ENCODE measurements at places on chromosomes 11 and 22.

DNA sequence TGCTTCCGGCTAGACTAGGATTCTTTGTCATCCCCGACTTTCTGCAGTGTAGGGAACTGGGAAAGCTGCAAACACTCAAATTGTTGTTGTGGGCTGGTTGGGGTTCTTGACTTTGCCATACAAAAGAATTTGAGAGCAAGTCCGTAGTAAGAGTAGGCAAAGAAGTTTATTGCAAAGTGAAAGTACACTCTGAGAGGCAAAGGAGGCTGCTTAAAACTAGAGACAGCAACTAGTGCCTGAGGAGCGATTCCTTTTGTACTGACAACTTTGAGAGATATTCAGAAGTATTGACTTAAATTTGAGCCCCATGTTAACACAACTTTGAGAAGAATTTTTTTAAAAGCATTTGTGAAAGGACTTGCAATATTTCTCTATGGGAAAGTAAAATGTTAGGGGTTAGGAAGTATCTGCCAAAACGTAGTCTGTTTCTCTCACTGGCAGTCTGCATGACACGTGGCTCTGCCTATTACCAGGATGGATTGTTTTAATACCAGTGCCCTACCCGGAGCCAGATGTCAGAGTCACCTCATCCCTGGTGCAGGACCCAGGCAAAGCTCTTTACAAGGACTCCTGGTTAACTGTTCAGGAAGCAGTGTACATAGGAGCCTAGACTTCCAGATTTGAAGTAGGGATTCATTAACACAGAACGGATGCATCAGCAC, 85.0 kb upstream of the CLPB start:
- no peak for DNase-seq

- DNase-seq: no peak
Measured at GRCh38 chr22:43331069-43331451, 12.1 kb downstream of the SCUBE1 start.

DNA sequence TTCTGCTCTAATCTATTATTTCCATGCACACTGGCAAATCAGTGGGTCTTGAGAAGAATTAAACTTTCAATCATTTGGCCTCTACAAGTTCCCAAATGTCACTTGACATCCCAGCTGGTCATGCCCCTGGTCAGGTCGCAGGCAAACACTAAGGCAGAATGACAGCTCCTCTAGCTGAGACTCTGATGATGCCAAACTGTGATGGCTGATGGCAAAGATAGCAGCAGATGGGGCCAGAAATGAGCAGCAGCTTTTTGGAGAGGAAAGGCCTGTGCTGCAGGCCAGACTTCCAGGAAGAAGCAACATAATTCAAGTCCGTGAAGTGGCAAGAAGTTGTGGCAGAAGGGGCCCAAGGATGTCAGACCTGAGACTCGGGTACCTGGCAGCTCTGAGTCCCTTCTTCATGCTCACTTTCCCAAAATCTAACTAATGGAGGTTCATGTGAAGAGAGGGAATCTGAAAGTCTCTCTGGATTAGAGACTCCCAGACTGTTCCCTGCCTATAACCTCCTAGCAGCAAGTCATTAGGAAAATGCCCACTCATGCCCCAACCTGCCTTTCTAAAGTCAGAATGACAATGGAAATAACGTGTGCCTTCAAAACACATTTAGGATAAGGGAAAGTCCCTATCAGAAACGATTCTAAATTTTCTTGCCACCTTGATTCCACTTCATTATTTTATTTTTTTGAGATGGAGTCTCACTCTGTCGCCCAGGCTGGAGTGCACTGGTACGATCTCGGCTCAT, 9.4 kb upstream of the PMM1 start:
- no peak for DNase-seq

- DNase-seq: no peak
Measured at GRCh38 chr11:84501750-84502149, 1125.4 kb downstream of the DLG2 start.

DNA sequence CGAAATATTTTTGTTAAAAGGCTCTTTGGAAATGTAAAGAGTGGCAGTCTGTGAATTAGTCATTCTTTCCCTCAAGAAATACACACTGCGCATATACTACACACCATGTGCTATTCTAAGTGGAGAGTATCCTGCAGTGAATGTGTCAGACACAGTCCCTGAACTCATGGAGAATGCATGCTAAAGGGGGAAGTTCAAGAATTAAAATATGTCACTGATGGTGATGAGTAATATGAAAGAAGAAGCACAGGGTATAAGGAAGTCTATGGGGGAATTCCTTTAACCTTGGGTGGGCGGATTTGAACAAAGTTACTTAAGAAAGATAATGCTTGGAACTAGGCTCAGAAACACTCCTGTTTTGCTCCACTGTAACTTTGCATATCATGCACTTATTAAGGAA, 153.0 kb downstream of the LRRC4C start:
- DNase-seq: no peak

DNA sequence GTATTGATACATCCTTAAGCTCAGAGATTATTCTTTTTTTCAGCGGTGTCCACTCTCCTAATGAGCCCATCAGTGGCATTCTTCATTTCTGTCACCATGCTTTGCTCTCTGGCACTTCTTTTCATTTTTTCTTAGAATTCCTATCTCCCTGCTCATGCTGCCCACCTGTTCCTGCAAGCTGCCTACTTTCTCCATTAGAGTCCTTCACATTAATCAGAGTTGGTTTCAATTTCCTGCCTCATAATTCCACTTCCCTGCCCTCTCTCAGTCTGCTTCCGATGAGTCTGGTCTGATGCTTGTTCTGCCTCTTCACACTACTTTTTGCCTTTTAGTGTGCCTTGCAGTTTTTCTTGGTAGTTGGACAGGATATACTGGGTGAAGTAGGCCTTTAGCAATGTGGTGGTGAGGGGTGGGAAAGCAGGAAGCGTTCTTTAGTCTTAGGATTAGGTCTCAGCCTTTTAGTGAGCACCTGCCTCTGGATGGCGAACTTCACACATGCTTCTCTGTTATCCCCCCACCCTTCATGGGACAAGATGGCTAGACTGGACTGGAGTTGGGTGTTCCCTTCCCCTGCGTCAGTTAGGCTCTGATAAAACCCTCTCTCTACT, 53.6 kb downstream of the CECR2 start:
- DNase-seq: no peak

DNA sequence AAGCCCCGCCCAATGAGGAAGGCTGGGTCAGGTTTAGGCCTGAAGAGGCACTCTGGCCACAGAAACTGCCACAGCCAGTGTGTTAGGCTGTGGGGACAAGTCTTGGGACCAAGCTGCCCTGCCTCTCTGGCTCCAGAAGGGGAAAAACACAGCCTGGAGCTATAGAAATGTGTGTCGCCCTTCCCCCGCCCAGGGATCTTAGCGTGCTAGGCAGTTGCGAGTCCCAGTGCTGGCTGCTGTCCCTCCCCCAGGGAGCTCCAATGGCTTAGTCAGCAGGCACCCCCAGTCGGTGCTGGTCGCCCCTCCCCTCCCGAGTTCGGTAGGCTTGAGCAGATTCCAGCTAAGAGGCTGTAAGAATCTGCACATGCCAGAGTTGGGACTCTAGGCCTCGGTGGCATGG, 99.5 kb upstream of the API5 start:
- no peak for DNase-seq

- DNase-seq: no peak
Measured at GRCh38 chr11:126308271-126308671, 4.4 kb downstream of the DCPS start.

GRCh38 chr22:49079027-49079725, 748.5 kb downstream of the BRD1 start:
- no peak for DNase-seq

DNA sequence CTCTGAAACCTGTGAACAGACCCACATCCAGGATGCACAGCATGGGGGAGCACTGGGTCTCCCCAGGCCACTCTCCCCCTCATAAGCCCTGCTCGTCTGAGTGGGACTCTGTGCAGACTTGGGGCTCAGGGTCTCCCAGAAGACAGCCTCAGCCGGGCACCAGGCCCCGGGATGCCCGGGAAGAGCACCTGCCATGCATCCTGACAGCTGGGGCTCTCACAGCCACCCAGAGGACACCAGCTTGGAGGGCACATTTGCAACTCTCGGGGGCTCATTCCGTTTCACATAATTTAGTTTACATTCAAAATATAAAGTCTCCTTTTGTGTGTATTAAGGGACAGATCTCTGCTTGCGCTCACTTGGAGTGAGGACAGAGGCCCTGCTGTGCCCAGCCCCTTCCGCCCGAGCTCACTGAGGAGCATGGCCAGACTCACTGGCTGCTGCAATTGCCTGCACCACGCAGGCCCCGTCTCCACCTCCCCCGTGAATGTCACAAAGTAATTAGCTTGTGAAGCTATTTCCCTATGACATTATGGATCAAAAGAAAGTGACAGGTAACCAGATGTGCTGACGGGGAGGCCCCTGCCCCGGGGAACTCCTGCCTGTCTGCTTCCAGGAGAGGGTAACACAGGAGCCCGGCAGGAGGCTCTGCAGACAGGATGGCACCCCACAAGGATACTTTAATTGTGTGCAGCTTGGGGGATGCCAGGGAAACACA, 275.6 kb downstream of the BRD1 start:
- no peak for DNase-seq

- no peak for DNase-seq
Measured at GRCh38 chr22:38347181-38347943, 30.1 kb upstream of the CSNK1E start.
